ENCODE measurements at places on chromosomes 3 and 15. TPM values are rescaled to one million over a fixed set of nuclear protein-coding genes. Genes with fewer than 3 reads are reported as not detected.

GRCh38 chr15:77538027-77538451, 94.7 kb downstream of the LINGO1 start:
- no peak overlapping the region for H3K4me3 ChIP-seq
- H3K36me3 ChIP-seq, result no peaks in the 10 kb centered on the region
- peaks cover 5% of the 10 kb centered on the region for H3K27me3 ChIP-seq

GRCh38 chr15:50531766-50532165, 14.7 kb downstream of the USP50 start:
- H3K36me3 ChIP-seq, result no peaks in the 10 kb centered on the region
- peaks cover 2% of the 10 kb centered on the region for H3K27me3 ChIP-seq
- H3K27ac ChIP-seq, result no peak overlapping the region
- no peak for DNase-seq
- H3K4me1 ChIP-seq, result no peaks in the 10 kb centered on the region

Gene GOLGA8T
- total RNA-seq, result not detected

Gene PP2D1
- total RNA-seq, result not detected

Gene TASOR
- total RNA-seq, result 39.3 TPM

Gene PLSCR4
- total RNA-seq, result not detected

Gene GOLGA8Q
- 0.20 TPM for total RNA-seq

Gene MELTF
- 5.5 TPM for total RNA-seq

Data from activated naive CD4-positive, alpha-beta T cell treated with anti-CD3 and anti-CD28 coated beads for 36 hours (primary cell).